ENCODE measurements at places on chromosomes 2 and 18.

- no peak for DNase-seq
Observed at GRCh38 chr18:9907867-9908266, 5.9 kb upstream of the VAPA start.

- DNase-seq = no peak
Observed at GRCh38 chr2:61786876-61787275, 67.0 kb downstream of the FAM161A start.

- no peak for DNase-seq
Observed at GRCh38 chr2:40639320-40639719, 187.4 kb upstream of the SLC8A1 start.

- DNase-seq = no peak
Observed at GRCh38 chr18:11040823-11041656, 108.3 kb downstream of the PIEZO2 start.

GRCh38 chr18:50405582-50406271 lies 30.9 kb downstream of the SKA1 start:
- DNase-seq = no peak

GRCh38 chr2:196131949-196132925 lies 39.1 kb downstream of the STK17B start:
- DNase-seq = peak; percentile 12

DNA sequence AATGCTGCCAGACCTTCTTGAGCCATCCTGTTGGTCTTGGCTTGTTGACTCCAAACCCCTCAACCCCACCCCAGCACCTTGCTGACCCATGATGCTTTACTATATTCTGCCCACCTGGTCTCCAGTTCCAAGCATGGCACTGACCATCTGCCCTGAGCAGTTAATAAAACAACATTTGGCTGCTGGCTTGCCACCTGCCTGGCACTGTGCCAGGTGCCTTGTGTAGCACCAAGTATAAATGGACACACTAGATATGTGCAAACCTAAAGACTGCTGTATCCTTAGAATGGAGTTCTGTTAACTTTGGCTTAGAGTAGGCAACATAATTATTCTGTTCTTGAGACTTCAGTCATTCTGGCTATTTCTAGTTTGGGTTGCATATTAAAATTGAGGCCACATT lies 91.4 kb downstream of the ACSL3 start:
- DNase-seq = no peak

DNA sequence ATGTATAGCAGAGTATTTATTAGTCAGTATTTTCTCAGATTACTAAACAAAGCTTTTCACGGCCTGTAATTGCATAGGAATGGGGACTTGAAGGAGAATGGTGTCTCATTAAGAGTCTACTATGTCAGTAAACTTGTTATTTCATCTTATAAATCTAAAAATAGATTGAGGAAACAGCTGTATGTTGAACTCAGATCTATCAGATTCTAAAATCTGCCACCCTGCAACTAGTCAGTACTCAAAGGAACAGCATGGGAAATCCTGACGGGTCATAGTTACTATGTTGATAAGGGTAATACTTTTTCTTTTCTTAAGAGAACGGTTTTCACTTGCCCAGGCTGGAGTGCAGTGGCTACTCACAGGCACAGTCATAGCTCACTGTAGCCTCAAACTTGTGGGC lies 70.2 kb upstream of the EMILIN2 start:
- no peak for DNase-seq

GRCh38 chr2:157936406-157936805 lies 60.3 kb upstream of the ACVR1 start:
- no peak for DNase-seq

DNA sequence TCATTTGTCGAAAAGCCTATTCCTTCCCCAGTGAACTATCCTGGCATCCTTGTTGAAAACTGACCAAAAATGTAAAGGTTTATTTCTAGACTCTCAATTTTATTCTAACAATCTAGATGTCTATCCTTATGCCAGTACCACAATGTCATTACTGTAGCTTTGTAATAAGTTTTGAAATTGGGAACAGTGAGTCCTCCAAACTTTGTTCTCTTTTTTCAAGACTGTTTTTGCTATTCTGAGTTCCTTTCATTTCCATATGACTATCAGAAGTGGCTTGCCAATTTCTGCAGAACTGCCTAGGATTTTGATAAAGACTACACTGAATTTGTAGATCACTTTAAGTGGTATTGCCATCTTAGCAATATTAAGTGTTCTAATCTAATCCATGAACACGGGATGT lies 9.7 kb downstream of the STARD7 start:
- no peak for DNase-seq

DNA sequence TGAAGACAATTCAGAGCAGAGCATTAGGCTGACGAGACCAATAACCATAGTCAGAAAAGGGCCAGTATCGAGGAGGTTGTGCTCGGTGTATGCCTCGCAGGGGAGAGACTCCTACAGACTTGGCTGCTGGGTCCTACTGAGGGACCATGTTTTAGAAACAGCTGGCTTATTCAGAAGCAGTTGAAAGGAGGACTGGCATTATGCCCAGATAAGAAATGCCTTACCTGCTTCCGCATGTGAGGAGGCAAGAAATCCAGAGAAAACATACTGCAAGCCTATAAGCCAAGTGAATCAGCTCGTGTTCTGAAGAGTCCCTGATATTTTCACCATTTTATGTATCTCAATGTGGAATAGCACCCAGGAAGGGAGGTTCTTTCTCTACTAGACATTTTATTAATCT lies 434.7 kb downstream of the GRB14 start:
- DNase-seq = no peak

DNA sequence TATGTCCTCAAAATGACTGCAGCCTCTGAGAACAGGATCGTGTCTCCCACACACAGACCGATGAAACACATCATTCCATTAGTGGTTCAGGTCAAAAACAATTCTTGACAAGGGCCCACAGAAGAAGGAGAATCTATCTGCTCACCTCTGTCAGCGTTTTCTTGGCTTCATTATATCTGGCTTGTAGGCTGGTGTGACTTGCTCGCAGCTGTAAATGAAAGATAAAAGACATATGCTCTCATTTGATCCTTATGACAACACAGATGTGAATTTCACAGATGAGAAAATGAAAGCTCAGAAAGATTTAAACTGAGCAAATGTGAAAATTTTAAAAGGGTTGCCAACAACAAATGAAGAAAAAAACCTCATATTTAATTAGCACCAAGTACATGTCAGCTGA lies 61.6 kb downstream of the CCDC93 start:
- no peak for DNase-seq

- no peak for DNase-seq
Observed at GRCh38 chr2:37583867-37584266, 87.6 kb downstream of the CDC42EP3 start.

DNA sequence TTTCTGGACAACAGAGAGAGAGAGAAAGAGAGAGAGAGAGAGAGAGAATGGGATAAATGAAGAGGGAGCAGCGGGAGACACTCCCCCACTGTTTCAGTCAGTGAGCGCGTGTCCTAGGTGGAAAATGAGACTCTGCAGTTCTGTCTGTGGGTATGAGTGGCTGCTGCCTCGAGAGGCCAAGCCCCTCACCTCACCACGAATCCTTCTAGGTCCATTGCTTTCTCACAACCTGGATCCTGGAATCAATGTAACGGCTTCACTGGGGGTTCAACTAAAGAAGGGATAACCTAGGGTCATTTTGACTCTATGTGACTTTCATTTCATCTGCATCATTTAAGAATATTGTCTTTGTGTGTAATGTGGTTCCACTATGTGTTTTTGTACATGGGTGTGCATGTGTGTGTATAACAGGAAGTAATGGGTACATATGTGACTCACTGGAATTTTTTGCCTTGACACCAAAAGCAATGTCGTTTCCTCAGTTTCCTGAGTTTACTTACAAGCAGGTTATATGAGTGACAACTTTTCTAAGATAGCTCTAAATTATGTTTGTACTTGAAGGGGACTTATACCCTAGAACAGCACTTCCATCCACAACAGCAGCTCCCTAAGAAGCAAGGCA lies 221.4 kb upstream of the TRIB2 start:
- DNase-seq = no peak

DNA sequence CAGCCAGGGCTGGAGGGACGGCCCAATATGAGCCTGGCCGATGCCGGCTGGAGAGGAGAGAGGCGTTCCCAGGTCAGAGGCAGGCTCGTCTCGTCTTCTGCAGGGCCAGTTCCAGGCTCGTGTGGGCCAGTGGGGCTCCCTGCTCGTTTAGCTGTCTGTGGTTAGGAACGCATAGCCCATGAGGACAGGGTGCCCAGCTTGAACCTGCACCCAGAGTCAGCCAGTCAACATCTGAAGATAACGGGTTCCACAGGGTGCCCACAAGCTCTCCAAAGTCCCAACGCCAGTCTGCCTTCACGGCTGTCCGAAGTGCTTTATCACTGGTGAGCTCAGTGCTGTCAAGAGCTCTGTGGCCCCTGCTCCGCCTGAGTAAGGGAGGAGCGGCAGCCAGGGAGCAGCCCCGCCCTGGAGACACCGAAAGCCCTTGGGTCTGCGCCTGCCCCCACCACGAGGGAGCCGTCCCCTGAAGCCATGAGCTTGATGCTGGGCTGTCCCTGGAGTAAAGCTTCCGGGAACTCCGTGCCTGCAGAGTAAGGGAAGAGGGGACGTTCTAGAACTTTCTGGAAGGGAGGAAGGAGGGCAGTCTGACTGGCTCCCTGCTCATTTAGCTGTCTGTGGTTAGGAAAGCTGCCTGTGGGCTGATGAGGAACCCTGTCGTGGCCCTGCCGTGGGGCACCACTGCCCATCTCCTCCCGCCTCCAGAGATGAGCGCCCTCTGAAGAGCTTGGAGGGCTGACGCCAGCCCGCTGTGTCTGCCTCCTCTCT lies 2.7 kb upstream of the HSBP1L1 start:
- DNase-seq = no peak

GRCh38 chr2:210762604-210763588 lies 206.5 kb downstream of the CPS1 start:
- no peak for DNase-seq

DNA sequence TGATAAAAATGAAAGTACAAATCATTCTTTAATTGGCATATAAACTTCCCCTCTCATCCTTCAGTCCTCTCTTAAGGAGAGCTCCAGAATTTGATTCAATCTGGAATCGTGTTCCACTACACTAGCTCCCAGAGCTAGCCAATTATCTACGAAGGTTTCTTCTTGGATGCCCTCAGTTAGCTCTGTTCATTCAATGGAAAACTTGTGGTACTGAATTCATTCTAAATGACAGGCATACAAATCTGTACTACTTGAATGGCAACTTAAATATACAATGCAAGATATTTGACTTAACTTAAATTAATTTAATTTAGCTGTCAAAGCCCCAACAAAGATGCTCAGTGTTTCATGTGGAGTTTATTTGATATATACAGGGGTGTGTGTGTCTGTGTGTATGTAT lies 1474.2 kb upstream of the CELF4 start:
- no peak for DNase-seq

- no peak for DNase-seq
Observed at GRCh38 chr2:234843411-234843810, 108.4 kb upstream of the SH3BP4 start.

GRCh38 chr2:55296393-55296792 lies 27.4 kb upstream of the MTIF2 start:
- no peak for DNase-seq

DNA sequence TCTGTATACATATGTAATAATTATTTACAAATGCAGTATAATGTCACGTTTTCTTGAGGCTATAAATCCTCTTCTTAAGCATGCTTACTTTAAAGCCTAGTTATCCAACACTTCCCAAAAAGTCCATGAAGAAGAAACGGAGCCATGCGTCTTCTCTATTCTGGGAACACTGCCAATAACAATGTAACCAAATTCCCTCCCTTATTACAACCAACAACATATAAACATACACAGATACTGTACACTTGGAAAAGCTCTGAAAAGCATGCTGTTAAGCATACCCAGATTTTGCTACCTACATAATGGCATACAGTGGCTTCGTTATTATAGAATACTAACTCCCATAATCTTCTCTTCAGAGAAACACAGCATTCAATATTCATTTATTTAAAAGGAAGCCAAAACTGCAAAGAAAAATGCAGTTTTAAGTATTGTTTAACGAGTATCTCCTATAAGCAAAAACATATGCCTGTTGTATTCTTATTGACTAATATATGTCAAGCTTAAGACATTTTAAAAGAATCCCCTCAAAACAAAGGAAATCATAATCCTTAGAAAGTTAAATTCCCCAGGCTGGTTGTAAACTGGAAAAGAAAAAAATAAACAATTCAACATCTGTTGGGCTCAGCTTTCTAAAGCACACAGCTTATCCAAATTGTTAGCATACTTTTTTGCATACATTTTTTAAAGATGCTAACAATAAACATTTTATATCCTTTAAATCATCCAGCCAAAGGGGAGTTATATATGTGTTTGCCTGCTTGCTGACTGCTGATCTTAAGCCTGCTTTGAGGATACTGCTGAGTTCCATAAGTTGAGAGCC lies 83.4 kb downstream of the SLC25A12 start:
- DNase-seq = no peak

GRCh38 chr2:151063271-151063670 lies 198.4 kb downstream of the RBM43 start:
- no peak for DNase-seq

GRCh38 chr18:63552581-63552980 lies 10.4 kb downstream of the SERPINB12 start:
- no peak for DNase-seq

DNA sequence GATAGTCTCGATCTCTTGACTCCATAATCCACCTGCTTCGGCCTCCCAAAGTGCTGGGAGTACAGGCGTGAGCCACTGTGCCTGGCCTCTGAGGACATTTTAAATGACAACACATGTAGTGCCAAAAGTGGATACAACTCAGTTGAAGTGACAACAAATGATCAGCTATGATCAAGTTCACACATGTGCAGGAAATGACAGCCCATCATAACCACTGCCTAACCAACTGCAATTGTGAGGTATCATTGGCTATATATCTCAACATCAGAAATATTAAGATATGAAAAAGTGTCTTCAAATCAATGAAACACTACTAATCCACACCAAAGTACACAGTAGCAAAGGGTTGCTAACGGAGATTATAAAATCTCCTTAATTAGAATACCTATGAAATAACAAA lies 84.8 kb downstream of the DTNB start:
- DNase-seq = no peak

DNA sequence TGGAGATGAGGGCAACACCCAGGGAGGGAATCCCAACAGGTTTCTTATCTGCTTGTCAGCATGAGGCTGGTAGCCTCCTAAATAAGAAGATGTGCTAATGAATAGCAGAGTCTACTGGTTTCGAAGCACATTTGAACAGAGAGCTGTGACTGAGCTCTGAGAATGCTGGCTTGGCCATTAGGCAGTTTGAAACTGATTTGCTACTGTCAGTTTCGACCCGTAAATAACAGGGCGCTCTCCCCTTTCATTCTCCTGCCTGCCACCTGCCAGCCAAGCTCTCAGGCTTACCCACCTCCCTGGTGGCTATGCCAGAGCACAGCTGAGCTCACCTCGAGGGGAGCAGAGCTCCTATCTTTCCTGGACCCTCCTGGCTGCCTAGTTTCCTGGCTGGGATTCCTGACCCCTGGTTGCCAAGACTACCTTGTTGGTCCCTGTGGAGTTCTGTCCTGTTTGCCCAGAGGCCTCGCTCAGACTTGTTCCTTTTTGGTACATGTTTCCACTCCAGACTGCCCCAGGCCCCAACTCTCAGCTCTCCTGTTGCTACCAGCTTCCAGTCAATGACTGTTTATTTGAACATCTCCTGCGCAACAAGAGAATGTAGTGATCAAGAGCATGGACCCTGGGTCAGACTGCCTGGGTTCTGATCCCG lies 102.3 kb upstream of the ALPP start:
- DNase-seq = no peak

Measured in effector memory CD4-positive, alpha-beta T cell (primary cell).